ENCODE measurements at places on chromosomes 7 and 10. TPM values are rescaled to one million over a fixed set of nuclear protein-coding genes. Genes with fewer than 3 reads are reported as not detected.

Gene SNCG
- 25.5 TPM for total RNA-seq

Gene MUC12
- total RNA-seq, result under 0.01 TPM

Gene CDHR3
- 0.51 TPM for total RNA-seq

Gene SFRP4
- total RNA-seq, result 0.26 TPM

Gene OPN4
- not detected for total RNA-seq

Gene ZNF488
- total RNA-seq, result 0.13 TPM

Gene ATP6V0A4
- not detected for total RNA-seq

Gene SPDYE16
- total RNA-seq, result not detected

Gene NFE2L3
- 5.8 TPM for total RNA-seq

Gene CDK5
- total RNA-seq, result 12.4 TPM

Gene TAF5
- 3.3 TPM for total RNA-seq

Gene TEX47
- total RNA-seq, result not detected

Gene LMBR1
- 79.6 TPM for total RNA-seq

Gene CCM2
- total RNA-seq, result 45.0 TPM

Gene UTF1
- not detected for total RNA-seq

Gene BTBD16
- total RNA-seq, result 0.26 TPM
